ENCODE measurements at places on chromosomes 7 and 10. TPM values are rescaled to one million over a fixed set of nuclear protein-coding genes. Genes with fewer than 3 reads are reported as not detected.

Gene AKR1C2
- total RNA-seq = 51.7 TPM

Gene LRRD1
- not detected for total RNA-seq

Gene SHTN1
- total RNA-seq = 29.9 TPM

Gene GBX1
- total RNA-seq = not detected

Gene MSMB
- not detected for total RNA-seq

Gene ACHE
- 0.63 TPM for total RNA-seq

Gene AGAP5
- total RNA-seq = 4.3 TPM

Gene RPEL1
- not detected for total RNA-seq

Gene FAM131B
- 0.75 TPM for total RNA-seq

Gene DPP6
- 0.13 TPM for total RNA-seq

Gene ERVW-1
- not detected for total RNA-seq

Gene ADAM8
- total RNA-seq = 11.8 TPM

Gene CPN1
- not detected for total RNA-seq

Gene HABP2
- not detected for total RNA-seq

Gene TMEM184A
- total RNA-seq = 3.1 TPM

Gene BHLHA15
- total RNA-seq = 1.5 TPM

Gene H2BK1
- not detected for total RNA-seq

Gene ANKRD61
- total RNA-seq = 0.36 TPM

Data from omental fat pad (tissue), 4 donors.